CD8-positive, alpha-beta T cell (primary cell): ENCODE measurements at places on chromosomes 1 and 21. TPM values are rescaled to one million over a fixed set of nuclear protein-coding genes. Genes with fewer than 3 reads are reported as not detected.

Gene HJV
- total RNA-seq, result not detected

Gene CATSPERE
- total RNA-seq, result 0.33 TPM

Gene PADI4
- total RNA-seq, result 0.57 TPM

Gene KLHDC8A
- not detected for total RNA-seq

Gene CD1E
- not detected for total RNA-seq

Gene GPA33
- 1.7 TPM for total RNA-seq

Gene MFSD2A
- total RNA-seq, result 6.4 TPM
